A673 (cell line): ENCODE measurements at places on chromosomes 6 and 20. TPM values are rescaled to one million over a fixed set of nuclear protein-coding genes. Genes with fewer than 3 reads are reported as not detected.

DNA sequence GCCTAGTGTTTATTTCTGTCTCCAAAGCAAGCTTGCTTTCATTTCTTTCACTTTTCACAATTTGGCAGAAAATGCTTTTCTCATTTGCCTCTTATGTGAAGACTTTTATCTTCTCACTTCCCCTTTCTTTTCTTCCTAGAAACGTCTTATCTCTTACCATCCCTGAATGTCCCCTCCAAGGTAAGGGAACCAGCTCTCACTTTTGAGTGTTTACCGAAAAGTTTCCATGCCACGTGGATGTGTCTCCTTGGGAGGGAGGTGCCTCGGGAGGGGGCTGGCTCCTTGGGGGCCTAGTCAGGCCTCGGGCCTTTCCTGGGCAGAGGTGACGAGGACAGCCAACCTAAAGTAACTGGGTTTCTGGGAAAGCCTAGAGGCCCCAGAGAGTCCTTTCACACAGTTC lies 127.4 kb downstream of the CD24 start:
- no peak for DNase-seq

DNA sequence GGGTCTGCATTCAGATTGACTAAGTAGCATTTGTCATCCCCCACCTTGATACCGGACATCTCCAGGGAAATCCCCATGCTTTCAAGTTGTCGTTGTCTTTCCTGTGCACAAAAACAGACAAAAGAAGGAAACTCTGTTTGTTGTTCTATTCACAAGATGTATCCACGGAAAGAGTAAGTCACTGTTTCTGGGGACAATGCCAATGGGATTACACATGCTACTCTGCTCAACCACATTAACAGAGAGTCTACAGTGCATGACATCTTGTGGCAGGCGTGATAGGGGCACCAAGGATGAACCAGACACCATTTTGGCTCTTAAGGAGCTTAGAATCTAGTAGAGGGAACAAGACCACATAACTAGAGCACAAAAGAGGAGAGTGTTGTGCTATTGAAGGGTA lies 124.4 kb upstream of the NUP153 start:
- DNase-seq, result no peak

DNA sequence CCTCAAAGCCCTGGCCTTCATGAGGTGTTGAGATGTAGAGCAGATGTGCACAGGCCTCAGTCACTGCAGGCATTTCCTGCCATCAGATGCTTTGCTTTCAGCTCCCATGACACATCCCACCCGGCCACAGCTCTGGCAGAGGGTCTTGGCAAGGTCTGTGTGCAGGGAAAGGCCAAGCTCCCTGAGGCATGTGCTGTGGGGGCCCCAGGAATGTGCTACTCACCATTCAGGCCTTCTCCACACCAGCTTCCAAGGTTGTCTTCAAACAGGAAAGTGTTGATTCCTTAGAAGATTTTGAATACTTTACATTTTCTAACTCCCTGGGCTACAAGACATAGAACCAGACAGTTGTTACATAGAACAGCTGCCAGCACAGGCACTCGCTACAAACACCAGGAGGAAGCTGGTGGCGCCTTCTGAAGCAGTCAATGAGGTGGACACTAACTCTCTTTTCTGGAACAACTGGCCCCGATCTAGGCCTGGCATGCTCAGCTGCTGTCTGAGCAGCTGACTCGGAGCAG lies 27.8 kb downstream of the CASS4 start:
- peak; percentile 19 for DNase-seq

GRCh38 chr6:38187325-38187724 lies 367.8 kb downstream of the ZFAND3 start:
- DNase-seq, result no peak

GRCh38 chr6:139282684-139283083 lies 9.1 kb downstream of the TXLNB start:
- no peak for DNase-seq

DNA sequence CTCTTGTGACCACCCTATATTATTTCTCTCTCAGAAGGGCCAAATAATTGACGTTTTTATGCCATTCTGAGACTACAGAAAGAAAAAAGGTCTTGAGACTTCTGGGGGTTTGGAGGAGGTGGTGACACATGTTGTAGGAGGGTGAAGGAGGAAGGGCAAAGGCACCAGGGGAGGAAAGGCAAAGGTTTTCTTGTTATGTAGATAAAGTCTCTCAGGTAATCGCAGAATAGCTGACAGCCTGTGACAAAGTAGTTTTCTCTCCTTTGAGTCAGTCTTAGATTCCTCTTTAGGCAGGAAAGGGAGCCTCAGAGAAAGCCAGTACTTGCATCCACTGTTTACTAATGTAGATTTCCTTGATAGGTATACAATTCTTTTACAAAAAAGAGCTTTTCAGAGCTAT lies 23.6 kb downstream of the OR2B2 start:
- DNase-seq, result no peak

DNA sequence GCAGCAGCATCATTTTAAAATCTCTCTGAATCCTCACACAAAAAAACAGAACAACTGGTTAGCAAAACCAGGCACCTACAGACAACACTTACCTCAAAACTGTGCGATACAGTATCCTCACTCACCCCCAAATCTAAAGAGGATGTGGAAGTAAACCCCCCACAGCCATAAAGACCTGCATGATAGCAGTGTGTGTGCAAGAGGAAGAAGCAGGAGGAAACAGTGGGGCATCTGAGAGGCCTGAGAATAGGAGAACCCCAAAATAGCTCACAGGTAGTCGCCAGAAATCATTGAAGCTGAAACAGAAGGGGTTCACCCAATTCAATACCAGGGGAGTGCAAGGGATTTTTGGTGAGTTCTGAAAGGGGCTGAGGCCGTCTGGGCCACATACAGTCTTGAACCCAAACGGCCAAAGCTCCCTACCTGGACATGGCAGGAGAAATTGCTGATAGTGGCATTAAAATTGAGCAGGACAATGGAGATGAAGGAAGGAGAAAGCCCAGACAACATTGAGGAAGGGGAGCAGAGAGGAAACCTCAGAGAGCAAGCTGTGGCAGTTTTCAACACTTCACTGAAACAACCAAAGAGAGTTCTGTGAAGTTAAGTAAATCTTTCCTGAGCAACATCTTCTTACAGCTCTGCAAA lies 129.7 kb downstream of the FIG4 start:
- DNase-seq, result no peak

DNA sequence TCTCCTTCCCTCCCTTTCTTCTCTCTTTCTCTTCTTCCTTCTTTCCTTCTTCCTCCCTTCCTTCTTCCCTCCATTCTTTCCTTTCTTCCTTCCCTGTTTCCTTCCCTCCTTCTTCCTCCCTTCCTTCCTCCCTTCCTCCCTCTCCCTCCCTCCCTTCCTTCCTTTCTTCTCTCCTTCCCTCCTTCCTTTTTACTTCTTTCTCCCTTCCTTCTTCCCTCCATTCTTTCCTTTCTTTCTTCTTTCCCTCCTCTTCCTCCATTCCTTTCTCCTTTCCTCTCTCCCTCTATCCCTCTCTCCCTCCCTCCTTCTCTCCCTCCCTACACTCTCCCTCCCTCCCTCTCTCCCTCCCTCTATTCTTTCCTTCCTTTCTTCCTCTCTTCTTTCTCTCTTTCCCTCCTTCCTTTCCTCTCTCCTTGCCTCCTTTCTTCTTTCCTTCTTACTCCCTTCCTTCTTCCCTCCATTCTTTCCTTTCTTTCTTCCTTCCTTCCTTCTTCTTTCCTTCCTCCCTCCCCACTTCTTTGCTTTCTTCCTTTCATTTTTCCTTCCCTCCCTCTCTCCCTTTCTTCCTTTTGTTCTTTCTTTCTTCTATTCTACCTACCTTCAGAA lies 200.4 kb upstream of the SSTR4 start:
- DNase-seq, result no peak

DNA sequence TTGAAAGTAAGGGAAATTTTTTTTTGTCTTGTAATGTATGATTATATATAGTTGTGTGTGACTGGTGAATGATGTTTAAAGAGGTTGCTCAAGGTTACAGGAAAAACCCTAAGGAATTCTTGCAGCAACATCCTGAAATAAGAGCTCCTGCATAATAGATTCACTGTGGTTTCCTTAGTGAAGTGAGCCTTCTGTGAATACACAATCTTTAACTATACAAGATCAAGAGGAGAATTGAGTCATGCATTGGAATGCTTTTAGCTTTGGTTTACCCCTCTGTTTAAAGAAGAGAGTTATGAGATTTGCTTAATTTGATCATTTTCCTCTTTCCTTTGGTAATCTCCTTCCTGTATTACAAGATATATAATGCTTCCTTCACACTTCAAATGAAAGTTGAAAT lies 141.6 kb upstream of the EYA4 start:
- peak; percentile 96 for DNase-seq

DNA sequence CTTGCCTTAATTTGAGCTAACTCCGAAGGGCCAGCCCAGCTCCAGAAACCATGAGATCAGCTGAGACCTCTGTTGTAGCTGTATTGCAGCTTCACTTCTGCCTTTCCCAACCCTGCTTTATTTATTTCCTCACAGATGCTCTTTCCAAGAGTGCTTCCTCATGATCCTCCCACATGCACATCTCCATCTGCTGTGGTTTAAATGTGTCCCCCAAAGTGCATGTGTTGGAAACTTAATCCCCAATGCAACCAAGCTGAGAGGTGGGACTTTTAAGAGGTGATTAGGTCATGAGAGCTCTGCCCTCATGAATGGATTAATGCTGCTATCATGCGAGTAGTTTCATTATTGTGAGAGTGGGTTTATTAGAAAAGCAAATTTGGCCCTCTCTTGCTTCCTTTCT lies 164.4 kb upstream of the TAB2 start:
- no peak for DNase-seq

DNA sequence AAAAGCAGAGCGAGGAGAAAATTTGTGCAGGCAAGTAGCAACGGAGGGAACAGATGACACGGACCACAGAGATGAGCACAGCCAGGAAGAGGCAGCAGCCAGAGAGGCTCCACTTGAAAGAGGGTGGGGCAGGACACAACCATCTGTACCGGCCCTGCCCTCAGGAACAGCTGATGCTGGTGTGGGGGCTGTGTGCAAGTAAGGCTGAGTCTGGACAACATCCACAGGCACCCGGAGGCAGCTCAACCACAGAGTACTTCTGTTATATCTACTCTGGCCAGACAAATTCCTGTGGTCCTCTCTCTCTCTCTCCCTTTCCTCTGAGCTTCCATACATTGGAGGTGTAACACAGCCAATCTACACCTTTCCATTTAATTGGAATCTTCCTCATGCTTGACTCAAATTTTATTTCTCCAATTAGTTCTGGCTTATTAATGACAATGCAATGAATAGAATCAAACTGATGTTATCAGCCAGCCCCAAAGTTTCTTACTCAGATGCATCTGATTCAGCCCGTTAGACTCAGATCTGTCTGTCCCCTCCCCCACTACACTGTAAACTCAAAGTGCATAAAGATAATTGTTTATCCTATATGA lies 24.9 kb downstream of the KIF13A start:
- DNase-seq, result no peak

DNA sequence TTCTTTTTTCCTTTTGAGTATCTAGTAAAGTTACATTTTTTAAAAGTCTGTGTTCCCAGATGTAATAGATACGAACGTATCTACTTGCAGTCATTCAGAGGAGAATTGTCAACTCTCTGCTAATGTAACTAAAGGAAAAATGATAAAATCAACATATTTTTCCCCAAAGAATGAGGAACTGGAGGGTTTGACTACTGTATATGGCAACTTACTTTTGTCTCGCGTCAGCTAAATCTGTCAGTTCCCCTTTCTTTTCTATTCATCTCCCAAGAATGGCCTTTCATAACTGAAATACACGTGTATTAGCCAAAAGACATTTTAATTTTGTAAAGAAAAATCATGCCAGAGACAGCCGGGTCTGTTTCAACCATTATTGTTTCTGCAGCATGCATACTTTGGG lies 5.4 kb downstream of the EYA2 start:
- DNase-seq, result no peak

DNA sequence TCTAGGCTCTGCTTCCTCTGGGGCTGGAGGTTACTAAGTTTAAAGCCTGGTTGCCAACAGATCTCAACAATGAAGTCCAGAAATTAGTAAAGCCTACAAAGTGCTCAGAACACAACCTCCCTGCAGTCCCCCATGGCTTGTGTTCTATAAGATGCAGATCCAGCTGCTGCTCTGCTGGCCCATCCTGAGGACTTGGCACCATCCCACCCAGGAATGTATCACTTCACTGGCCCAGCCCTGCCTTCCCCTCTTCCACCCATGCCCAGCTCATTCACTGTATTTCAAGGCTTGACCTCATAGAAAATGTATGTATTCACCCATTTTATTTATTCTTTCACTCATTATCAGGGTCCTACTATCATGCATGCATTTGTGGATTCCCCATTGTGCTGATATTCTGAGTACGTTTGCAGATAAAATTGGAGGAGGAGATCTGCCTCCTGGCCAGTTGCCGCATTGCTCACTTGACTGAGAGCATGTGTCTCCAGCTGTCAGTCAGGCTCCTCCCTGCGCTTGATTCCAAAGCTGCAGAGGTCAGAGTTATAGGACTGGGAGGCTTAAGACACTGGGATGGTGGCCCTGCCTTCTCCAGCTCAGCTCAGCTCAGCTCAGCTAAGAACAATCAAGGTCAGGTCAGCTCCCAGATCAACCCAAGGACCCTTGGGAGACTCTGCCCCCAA lies 104.8 kb downstream of the MAFB start:
- no peak for DNase-seq

DNA sequence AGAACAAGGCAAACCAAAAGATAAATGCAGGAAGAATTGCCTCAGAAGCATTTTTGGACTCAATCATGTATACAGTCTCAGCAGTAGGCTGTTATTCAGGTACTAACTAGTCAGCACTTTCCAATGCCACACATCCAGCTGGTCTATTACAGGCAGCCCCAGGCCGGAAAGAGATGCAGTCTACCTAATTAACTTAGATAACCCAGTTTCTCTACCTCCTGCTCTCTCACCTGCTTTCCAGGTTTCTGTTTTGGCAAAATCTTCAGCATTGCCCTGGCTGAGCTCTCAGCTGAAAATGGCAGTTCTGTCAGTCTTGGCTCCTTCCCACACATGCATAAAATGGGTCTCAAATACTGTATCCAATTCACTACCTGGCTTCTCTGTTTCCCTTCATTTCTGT lies 101.3 kb upstream of the UFL1 start:
- DNase-seq, result no peak

The BFSP1 gene
- 6.1 and 7.4 TPM in 2 replicates for total RNA-seq

The SIGLEC1 gene
- total RNA-seq, result not detected in 2 replicates

The LRRN4 gene
- total RNA-seq, result 0.15 TPM in 1 of 2 replicates, not detected in the other

The RFX6 gene
- total RNA-seq, result not detected in 2 replicates

The STMND1 gene
- total RNA-seq, result not detected in 2 replicates

The AIF1 gene
- 0.64 and 0.68 TPM in 2 replicates for total RNA-seq
